ENCODE measurements at places on chromosomes 6 and 20.

- no peak for DNase-seq
Measured at GRCh38 chr6:150654608-150655007, 54.9 kb downstream of the PLEKHG1 start.

GRCh38 chr6:154479771-154480639 lies 30.5 kb downstream of the CNKSR3 start:
- no peak for DNase-seq

GRCh38 chr6:139530561-139530960 lies 156.1 kb upstream of the CITED2 start:
- no peak for DNase-seq

GRCh38 chr20:17621229-17621968 lies 51.5 kb downstream of the DSTN start:
- DNase-seq, result no peak

DNA sequence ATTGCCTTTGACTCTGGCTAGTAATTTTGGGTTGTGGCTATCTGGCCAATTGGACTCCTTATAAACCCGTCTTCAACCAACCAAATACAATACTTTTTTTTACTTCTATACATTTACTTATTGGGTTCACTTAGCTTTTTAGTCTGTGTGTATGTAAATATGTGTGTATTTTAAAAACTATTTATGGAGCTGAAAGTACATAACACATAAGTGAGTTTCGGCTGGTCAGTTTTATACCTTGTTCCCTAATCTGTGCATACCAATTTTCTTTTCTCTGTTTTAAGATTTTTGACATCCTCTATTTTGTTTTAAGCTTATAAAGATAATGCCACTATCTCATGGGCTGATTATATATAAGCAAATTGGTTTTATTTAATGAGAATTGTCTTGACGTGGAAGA lies 129.5 kb downstream of the LRRC1 start:
- no peak for DNase-seq

GRCh38 chr20:22675341-22675740 lies 91.0 kb upstream of the FOXA2 start:
- no peak for DNase-seq

- no peak for DNase-seq
Measured at GRCh38 chr6:41584668-41585205, 38.6 kb downstream of the FOXP4 start.

- no peak for DNase-seq
Measured at GRCh38 chr6:85321906-85322305, 128.0 kb upstream of the NT5E start.

GRCh38 chr20:62595491-62595890 lies 46.8 kb upstream of the SLCO4A1 start:
- no peak for DNase-seq
